ENCODE measurements at places on chromosomes 1 and 21. TPM values are rescaled to one million over a fixed set of nuclear protein-coding genes. Genes with fewer than 3 reads are reported as not detected.
A peak's percentile ranks its signal among the peaks of the same experiment; 100 is the strongest.

GRCh38 chr21:45502006-45502345, 40.3 kb downstream of the SLC19A1 start:
- no peak for DNase-seq
- H3K4me1 ChIP-seq, result no peaks in the 10 kb centered on the region
- H3K4me3 ChIP-seq, result no peak overlapping the region
- no peak overlapping the region for H3K27ac ChIP-seq

DNA sequence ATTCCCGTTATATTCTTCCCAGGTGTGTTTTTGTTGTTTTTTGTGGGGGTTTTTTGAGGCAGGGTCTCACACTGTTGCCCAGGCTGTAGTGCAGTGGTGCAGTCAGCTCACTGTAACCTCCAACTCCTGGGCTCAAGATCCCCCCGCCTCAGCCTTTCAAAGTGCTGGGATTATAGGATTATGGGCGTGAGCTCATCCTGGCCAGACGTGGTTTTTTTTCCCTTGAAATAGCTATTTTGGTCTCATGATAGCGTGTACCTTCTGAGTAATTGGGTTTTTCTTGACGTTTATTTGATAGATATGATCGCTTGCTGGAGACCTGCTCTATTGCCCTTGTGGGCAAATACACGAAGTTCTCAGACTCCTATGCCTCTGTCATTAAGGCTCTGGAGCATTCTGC, 17.6 kb downstream of the CTPS1 start:
- no peak overlapping the region for H3K27ac ChIP-seq
- H3K36me3 ChIP-seq, result peaks cover 95% of the 10 kb centered on the region
- H3K4me1 ChIP-seq, result no peaks in the 10 kb centered on the region
- no peak overlapping the region for H3K4me3 ChIP-seq

- H3K4me1 ChIP-seq, result no peaks in the 10 kb centered on the region
- H3K27ac ChIP-seq, result no peak overlapping the region
- no peak overlapping the region for H3K4me3 ChIP-seq
- no peaks in the 10 kb centered on the region for H3K36me3 ChIP-seq
- no peaks in the 10 kb centered on the region for H3K27me3 ChIP-seq
These were observed 50.4 kb upstream of the KIAA1614 start for GRCh38 chr1:180862305-180862704.

- no peaks in the 10 kb centered on the region for H3K4me1 ChIP-seq
- no peak overlapping the region for H3K27ac ChIP-seq
- H3K4me3 ChIP-seq, result no peak overlapping the region
- no peak for DNase-seq
- peaks cover 5% of the 10 kb centered on the region for H3K36me3 ChIP-seq
- H3K27me3 ChIP-seq, result no peaks in the 10 kb centered on the region
These were observed 3.5 kb upstream of the DMRTA2 start for GRCh38 chr1:50426702-50427085.

DNA sequence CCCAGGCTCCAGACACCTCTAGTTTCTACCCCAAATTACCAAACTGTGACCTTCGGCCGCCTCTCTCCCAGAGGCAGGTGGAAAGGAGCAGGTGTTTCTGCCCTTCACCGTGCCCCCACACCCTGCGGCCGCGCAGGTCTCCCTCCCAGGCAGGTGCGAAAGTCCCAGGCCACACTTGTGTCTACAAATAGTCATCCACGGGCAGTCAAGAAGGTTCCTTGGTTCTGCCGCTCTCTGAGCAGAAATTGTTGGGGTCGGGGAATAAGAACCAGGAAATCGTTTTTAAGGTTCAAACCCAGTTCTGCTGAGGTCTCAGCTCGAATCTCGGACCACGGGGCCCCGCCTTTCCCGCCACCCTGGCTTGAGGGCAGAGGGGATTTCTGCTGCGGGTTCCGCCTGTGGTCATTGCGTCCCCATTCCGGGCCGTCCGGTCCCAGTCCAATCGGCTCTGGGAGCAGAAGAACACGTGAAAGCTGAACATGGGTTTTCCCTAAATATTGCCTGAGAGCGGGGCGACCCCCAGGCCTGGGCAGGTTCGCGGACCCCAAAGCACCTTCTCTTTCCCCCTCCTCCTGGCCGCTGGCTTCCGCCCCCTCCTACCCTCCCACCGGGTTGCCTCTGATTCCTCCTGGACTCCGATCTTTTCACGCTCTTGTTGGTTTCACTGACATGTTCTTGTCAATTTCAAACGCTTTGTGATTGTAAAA, 1.2 kb upstream of the ATF3 start:
- H3K4me3 ChIP-seq, result peak overlapping the region; percentile 93
- peaks cover 39% of the 10 kb centered on the region for H3K4me1 ChIP-seq
- DNase-seq, result no peak
- H3K36me3 ChIP-seq, result no peaks in the 10 kb centered on the region

DNA sequence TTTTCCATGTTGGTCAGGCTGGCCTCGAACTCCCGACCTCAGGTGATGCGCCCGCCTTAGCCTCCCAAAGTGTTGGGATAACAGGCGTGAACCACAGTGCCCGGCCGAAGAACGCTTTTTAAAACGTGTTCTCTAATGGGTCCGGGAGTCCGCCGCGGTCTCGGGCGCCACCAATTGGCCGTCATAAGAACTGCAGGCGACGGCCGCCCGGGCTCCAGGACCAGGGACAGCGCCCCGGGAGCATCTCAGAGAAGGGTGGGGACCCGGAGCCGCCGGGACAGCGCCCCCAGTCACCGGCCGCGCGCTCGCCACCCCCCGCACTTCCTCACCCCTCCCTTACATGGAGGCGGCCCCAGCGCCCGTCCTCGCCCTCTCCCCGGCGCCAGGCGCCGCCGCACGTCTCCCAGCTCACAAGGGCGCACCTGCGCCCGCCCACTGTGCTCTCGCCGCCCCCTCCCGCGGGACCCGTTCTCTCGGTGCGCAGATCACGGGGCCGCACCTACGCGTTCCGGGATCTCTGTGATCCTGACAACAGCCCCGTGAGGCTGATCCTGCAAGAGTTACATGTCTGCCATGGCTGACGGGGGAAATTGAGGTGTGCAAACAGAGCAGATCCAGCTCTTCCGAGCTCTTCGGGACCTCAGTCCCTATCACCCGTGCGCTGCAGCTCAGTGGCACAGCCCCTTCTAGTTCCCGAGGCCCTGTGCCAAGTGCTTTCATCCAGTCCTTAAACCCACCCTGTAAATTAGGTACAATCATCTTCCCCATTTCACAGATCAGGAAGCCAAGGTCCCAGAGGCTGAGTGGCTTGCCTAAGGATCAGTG, 9.8 kb downstream of the RAP1GAP start:
- H3K27me3 ChIP-seq, result no peaks in the 10 kb centered on the region
- H3K4me3 ChIP-seq, result peak overlapping the region; percentile 49
- H3K27ac ChIP-seq, result no peak overlapping the region

DNA sequence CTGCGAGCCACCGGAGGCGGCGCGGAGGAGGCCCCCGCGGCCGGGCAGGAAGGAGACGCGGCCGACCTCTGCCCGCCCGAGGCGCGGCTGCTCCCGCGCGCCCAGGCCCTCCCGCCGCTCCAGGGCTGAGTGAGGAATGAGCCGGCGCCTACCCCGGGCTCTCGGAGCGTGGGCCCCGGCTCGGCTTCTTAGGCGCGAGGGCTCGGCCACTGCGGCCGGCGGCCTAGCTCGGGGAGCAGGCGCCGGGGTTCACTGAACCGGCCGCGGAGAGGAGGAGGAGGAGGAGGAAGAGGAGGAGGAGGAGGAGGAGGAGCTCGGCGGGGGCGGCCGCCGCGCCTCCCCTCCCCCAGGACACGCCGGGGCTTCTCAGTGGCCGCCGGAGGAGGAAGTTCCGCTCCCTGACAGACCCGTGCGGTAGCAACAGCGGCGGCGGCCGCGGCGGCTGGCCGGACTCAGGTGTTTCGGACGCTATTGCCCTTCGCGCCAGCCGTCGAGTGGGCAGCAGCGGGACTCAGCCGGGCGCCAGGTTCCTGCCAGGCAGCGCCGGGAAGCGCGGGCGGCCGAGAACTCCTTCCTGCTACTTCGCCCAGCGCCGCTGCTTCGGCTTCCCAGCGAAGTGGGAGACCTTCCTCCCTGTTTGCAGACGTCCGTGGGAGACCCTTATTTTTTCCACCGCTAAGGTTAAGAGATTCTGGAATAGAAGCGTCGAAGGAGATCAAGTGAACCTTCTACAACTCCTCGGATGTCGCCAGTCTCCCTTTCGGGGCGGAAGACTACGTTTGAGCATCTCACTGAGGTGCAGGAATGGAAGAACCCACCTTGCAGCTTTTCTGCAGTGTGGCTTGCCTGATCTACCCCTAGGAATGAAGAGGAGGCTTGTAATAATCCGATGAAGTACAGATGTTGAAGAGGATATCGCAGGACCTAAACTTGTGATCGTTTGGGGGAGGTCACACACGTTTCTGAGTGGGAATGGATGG, at the start of gene MAN1A2:
MAN1A2 (plus strand) TSS at position 404 of the 980 bp plus-strand sequence. CDS start 735 bp downstream, outside the sequence.
- H3K4me1 ChIP-seq, result peaks cover 10% of the 10 kb centered on the region
- peak within 1 kb of the TSS; percentile 90 for H3K27ac ChIP-seq
- no peaks in the 10 kb centered on the region for H3K36me3 ChIP-seq
- peak; percentile 76 for DNase-seq

- H3K4me1 ChIP-seq, result no peaks in the 10 kb centered on the region
- H3K36me3 ChIP-seq, result no peaks in the 10 kb centered on the region
- DNase-seq, result no peak
- no peak overlapping the region for H3K27ac ChIP-seq
These were observed 1.4 kb upstream of the DENND2C start for GRCh38 chr1:114671011-114671938.

DNA sequence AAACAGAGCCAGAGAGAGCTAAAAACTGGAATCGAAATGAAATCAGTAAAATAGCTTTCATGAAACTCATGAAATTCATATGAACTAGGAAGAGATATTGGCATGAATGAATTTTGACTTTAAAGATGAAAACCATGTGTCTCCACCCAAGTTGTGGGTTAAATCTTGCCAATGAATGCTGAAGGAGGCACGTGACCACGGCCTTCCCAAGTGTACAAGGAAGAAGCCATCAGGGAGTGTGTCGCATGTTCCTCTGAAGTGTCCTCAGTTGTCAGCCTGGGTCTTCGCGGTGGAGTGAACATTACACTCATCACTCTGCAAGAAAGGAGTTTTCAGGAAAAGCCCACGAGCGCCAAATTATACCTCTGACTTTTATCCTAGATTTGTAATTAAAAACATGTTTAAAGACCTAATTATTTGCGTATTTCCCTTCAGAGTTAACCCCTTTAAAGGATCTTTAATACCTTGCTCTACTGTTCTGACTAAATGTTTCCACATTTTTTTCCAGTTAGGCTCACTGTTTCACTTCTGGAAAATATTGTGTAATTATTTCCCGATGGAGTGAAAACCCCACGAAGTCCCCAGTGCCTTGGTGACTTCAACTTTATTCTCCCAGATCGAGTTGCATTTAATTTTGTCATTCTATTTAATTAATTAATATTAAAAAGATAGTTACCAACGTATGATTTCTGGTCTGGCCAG, 118.3 kb downstream of the DHRS3 start:
- no peak overlapping the region for H3K27ac ChIP-seq
- no peaks in the 10 kb centered on the region for H3K27me3 ChIP-seq
- H3K4me3 ChIP-seq, result no peak overlapping the region
- DNase-seq, result no peak
- no peaks in the 10 kb centered on the region for H3K4me1 ChIP-seq

DNA sequence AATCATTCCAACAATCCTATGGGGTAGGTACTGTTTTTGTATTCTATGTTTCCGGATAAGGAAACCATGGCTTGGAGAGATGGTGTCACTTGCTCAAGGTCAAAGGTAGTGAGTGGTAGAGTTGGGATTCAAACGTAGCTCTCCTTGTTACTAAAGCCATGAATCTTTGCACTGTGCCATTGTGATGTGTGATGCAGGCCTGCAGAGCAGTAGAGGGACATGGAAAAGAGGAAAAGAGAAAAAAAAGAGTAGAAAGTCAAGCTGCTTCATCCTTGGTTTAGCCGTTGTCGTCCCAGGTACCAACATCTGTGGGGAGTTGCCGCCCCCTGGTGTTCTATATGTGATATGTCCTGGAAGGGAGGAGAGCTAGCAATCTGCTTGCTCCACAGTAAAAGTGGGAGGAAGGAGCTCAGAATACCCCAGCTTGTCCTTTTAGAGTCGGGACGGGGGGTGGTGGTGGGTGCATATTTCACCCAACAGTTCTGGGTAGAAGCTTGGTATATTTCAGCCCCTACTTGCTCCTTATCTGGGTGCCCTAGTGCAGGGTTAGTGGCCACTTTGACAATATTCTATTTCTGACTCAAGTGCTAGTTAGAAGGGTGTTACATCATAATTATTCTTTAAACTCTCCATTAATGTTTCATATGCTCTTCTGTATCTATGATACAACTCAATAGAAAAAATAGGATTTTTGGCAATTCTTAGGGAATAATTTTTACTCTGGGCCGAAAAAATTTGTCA, 98.4 kb downstream of the EBNA1BP2 start:
- DNase-seq, result peak; percentile 71
- no peaks in the 10 kb centered on the region for H3K27me3 ChIP-seq
- no peaks in the 10 kb centered on the region for H3K36me3 ChIP-seq
- no peak overlapping the region for H3K4me3 ChIP-seq
- no peaks in the 10 kb centered on the region for H3K4me1 ChIP-seq

- no peak for DNase-seq
- H3K36me3 ChIP-seq, result no peaks in the 10 kb centered on the region
- no peaks in the 10 kb centered on the region for H3K4me1 ChIP-seq
- H3K4me3 ChIP-seq, result no peak overlapping the region
These were observed 18.3 kb upstream of the NPHP4 start for GRCh38 chr1:6010554-6010953.

- H3K4me1 ChIP-seq, result no peaks in the 10 kb centered on the region
- no peak overlapping the region for H3K27ac ChIP-seq
- H3K36me3 ChIP-seq, result no peaks in the 10 kb centered on the region
- no peaks in the 10 kb centered on the region for H3K27me3 ChIP-seq
- no peak overlapping the region for H3K4me3 ChIP-seq
These were observed 307.6 kb upstream of the PLXNA2 start for GRCh38 chr1:208551633-208552320.

DNA sequence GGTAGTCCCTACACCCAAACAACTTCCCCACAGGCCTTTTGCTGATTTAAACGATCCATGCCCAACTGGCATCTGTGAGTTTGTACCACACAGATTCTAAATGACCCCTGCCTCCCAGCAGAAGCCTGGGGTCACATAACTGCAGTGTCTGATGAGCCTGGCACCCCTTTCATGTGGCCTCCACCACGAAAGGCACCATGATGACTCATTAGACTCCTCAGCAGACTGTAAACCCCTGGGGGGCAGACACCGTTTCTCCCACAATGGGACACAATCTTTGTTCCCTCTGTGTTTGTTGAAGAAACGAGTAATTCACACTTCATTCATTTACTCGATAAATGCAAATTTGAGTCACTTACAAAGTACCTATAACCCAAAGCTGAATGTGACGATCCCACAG, 81.6 kb downstream of the CCDC185 start:
- no peak overlapping the region for H3K27ac ChIP-seq
- no peak overlapping the region for H3K4me3 ChIP-seq
- H3K27me3 ChIP-seq, result peaks cover 2% of the 10 kb centered on the region
- no peak for DNase-seq

- H3K4me3 ChIP-seq, result no peak overlapping the region
- H3K4me1 ChIP-seq, result no peaks in the 10 kb centered on the region
- DNase-seq, result no peak
- H3K27me3 ChIP-seq, result no peaks in the 10 kb centered on the region
These were observed 164.9 kb downstream of the PTBP2 start for GRCh38 chr1:96886474-96886873.

Gene C1orf87
- not detected for total RNA-seq

Data from SJCRH30 (cell line).